ENCODE measurements at places on chromosomes 5 and 9.

- no peak for DNase-seq
Observed at GRCh38 chr5:25892211-25892610, 1146.2 kb downstream of the CDH9 start.

DNA sequence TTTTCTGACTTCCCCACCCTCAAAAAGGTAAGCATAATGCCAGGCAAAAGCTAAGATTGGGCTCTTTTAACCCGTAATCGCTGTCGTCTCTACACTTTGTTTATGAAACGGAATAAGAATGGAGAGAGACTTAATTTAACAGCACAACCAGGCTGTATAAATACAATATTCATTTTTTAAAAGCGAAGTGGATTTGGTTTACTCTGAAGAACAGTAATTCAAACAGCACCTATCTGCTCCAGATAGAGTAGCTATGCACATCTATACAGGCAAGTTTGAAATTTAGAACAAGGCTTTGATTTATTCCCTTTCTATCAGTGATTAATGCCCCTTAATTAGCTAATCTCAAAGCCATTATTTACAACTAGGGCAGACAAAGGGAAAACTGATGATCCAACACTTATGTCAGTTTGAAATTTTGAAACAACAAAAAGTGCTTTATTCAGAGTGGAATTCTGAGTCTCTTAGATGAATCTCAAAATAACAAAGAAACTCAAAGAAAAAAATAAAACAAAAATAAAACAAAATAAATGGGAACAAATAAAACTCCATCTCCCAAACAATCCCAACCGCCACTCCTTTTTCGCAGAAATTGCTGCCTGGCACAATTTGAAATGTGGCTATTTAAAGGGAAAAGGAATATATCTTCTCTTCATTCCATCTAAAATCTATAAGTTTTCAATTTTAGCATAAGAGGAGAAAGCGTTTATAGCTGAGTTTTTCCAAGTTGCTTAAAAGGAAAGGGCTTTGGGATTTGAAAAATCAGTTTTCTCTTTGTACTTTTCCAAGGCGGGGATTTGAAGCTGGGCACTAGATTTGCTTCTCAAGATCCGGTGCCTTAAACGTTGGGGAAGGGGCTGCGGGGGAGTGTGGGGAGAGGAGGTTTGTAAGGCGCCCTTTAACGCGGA is 298.6 kb downstream of the PARP8 start:
- DNase-seq = no peak

GRCh38 chr9:11546231-11546630 is 933.4 kb upstream of the PTPRD start:
- no peak for DNase-seq

- DNase-seq = no peak
Observed at GRCh38 chr5:1779021-1779680, 20.5 kb downstream of the MRPL36 start.

DNA sequence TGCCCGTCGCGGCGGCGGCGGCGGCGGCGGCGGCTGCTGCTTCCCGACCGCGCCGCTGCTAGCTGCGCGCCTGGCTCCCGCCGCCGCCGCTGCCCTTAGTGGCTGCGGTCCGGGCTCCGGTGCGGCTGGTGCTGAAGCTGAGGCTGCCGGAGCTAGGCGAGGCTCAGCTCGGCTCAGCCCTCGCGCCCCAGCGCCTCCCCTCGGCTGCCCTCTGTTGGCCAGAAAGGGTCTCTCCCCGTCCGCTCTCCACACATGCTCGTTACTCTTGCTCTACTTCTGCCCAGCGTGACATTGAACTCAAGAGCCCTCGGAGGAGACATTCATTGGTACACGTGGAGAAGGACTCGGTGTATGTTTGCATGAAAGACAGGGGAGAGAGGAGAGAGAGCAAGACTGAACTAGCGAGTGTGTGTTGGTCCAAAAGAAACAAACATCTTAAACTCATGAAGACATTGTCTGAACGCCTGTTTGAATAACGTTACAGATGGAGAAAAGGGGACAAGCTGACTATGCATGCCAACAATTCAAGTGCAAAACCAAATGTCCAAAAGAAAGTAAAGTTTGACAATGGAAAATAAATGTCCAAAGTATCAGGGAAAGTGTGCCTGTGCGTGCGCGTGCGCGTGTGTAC is at the start of gene HCN1:
TSS of gene HCN1 (minus strand) at position 175 of the 631 bp plus-strand sequence.
- DNase-seq = peak; percentile 44

DNA sequence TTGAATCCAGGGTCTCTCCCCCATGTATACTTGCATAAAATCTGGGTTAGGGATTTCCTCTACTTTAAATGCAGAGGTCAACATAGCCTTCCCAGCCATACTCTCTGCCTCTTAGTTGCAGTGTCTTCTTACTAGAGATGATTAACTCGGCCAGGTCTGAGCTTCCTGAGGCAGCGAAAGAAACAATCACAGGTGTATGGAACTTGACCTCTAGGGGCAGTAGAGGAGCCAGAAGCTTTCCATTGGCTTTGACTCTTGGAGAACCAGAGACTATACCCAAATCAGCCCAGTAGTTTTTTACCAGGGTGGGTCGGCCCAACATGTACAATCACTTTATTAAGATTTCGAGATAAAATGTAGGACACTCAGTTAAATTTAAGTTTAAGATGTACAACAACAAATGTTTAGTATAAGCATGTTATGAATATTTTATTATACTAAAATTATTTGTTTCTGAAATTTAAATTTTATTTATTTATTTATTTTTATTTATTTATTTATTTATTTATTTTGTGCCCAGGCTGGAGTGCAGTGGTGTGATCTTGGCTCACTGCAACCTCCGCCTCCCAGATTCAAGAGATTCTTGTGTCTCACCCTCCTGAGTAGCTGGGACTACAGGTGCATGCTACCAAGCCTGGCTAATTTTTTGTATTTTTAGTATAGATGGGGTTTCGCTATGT is 48.0 kb upstream of the DMRT3 start:
- no peak for DNase-seq

DNA sequence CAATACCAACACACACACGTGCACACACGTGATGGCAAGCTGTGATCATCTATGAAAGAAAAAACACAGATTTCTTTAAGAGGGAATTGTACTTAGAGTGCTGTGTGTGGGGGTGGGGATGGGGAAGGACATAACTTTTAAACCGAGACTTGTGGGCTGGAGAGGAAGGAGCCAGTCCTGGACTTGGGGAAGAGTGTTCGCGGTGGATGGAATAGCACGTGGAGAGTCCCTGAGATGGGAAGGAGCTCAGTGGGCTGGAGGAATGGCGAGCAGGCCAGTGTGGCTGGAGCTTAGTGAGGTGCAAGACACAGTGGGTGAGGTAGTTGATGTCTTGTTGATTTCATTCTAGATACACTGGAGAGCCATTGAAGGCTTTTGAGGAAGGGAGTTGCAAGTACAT is 78.5 kb downstream of the RGS3 start:
- DNase-seq = no peak

DNA sequence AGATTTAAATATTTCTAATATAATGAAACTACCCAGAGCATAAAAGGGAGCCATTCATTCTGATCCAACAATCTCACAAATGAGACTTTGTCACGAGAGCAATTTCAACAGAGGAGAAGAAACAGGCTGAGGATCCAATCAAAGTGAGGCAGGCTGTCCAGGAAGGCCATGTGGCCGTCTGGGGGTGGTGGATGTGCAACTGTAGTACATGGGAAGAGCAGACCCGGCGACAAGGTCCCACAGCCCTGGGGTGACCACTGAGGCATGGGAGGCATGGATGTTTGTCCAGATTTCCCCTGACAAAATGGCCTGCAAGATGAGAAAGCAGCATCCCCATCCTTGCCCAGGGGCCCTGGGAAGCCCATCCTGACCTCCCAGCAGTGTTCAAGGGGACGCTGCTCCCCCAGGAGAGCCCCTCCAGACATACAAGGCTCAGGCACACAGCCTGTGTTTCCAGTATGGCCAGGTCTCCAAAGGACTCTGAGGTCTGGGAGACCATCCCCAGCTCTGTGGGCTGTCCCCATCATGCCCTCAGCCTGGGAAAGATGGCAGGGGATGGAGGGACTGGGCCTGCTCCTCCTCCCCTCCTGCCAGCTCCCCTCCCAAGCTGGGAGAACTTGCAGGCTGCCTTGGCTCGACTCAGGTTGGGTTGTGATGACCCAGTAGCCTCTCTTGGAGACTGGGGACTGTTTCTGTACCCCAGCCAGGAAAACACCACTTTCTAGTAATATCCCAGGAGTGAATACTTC is 27.5 kb upstream of the FCN2 start:
- DNase-seq = no peak

GRCh38 chr5:111461255-111461671 is 51.1 kb downstream of the STARD4 start:
- no peak for DNase-seq

DNA sequence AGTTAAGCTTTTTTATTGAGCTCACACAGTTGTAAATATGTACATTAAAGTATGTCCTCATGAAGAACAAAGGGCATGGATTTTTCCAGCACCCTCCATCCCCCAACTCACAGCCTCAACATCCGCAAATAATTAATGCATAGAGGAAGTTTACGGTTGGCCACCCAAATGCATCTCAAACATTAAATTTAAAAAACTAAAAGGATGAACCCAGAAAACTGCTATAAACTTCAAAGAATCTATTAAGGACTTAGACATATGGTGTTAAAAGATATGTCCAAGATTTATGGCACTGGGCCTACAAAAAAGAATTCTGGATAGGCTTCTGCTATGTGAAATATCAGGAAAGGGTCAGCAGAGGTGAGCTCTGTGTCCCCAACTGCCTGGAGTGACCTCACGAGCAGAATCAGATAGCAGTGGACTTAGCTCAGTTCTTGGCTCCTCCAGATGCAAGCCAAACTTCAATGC is 54.0 kb upstream of the TNC start:
- no peak for DNase-seq

GRCh38 chr9:70805949-70806348 is 315.5 kb downstream of the TRPM3 start:
- no peak for DNase-seq

DNA sequence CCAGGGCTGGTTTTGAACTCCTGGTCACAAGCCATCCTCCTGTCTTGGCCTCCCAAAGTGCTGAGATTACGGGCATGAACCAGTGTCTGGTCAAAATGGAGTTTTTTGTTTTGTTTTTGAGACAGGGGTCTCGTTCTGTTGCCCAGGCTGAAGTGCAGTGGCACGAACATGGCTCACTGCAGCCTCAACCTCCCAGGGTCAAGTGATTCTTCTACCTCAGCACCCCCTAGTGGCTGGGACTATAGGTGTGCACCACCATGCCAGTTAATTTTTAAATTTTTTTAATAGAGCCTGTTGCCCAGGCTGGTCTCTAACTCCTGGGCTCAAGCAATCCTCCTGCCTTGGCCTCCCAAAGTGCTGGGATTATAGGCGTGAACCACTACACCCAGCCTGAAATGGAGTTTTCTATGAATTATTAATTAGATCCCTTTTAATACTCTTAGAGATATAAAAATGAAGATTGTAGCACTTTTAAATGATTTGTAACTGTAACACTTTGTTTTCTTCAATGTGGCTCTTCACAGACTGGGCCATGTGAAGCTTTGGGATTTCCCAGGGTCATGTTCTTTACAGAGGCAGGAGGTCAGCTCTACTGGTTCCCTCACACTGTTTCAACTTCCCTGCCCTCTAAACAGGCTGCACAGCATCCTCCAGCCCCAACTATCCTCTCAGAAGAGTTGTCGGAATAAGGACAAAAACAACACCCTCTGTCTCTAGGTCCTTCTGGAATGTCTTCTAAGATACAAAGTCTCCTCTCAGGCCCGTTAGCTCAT is 32.7 kb upstream of the SPARC start:
- peak; percentile 22 for DNase-seq

DNA sequence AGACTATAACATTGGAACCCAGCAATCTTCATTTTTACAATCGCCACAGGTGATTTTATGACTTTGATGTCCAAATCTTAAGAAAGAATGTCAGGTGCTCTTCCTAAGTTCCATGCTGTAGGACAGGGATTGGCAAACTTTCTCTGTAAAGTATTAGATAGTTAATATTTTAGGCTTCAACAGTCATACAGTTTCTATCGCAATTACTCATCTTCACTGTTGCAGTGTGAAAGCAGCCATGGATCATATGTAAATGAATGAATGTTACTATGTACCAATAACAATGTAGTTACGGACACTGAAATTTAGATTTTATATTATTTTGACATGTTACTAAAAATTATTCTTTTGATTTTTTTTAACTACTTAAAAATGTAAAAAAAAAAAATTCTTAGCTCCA is 169.7 kb downstream of the DTWD2 start:
- DNase-seq = no peak

DNA sequence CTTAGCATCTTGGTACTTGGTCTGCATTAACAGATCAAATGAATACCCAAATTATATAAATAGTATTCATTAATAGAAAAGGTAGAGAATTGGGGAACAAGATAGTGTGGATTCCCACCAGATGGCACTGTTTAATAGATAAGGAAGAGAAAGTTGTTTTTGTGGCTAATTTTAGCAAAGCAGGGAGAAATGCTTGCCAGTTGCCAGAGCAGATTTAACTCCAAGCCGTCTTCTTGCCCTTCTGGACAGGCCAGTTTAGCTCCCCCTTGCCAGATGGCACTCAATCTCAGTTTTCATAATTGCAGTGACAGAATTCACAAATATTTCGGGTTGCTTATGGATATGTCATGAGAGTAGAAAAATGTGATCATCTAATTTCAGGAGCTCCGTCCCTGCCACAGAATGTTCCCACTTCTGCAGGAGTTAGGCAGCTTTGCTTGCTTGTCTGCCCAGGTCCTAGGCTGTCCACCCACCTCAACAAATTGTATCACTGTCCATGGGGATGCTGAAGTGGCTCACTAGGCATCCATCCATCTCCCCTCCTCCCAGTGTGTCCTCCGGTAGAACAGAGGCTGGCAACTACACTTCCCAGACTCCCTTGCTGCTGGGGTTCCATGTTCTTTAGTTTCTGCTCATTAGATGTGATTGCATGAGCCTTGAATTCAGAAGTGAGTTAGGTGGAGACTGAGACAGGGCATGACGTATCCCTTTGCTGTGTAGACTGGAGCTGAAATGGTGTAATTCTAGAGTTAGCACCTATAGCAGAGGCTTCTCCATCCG is 11.8 kb upstream of the HEXB start:
- DNase-seq = no peak

- no peak for DNase-seq
Observed at GRCh38 chr9:109198736-109199382, 31.8 kb upstream of the FRRS1L start.

- DNase-seq = no peak
Observed at GRCh38 chr9:21902136-21902535, 92.1 kb downstream of the CDKN2A start.

DNA sequence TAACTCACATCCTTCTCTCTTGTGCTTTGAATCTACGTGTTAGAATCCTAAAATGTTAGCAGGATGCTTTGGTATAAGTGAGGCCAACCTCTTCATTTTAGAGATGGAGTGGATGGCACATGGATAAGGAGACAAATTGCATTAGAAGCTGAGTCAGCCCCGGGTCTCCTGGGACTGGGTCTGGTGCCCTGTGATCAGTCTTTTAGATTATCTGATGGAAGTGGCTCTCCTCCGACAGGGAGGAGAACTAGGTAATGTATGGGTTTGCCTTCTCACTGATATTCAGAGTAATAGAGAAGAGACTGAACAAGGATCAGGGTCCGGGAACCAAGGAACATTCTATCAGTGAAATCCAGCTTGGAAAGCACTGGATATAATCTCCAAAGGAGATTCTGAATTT is 74.9 kb upstream of the TNFSF8 start:
- DNase-seq = no peak

Measured in stimulated activated naive CD8-positive, alpha-beta T cell treated with anti-CD3 and anti-CD28 coated beads, Interleukin-15, amount 100 ng/mL, for 72 hours (primary cell).